Dermis blood vessel endothelial cell (primary cell): ENCODE measurements at places on chromosomes 1 and 21. TPM values are rescaled to one million over a fixed set of nuclear protein-coding genes. Genes with fewer than 3 reads are reported as not detected.

The TRIM67 gene
- not detected in 2 replicates for total RNA-seq

- peak; percentile 65 for DNase-seq
Observed at GRCh38 chr1:3611170-3612019, at the start of gene MEGF6. Gene MEGF6 (minus strand): TSS chr1:3611508. CDS start chr1:3611268, 240 bp downstream.

The PTGER3 gene
- total RNA-seq = not detected in 2 replicates

- DNase-seq = no peak
Observed at GRCh38 chr1:243549108-243549507, 293.3 kb downstream of the SDCCAG8 start.
